ENCODE measurements at places on chromosomes 7 and 10. TPM values are rescaled to one million over a fixed set of nuclear protein-coding genes. Genes with fewer than 3 reads are reported as not detected.
A peak's percentile ranks its signal among the peaks of the same experiment; 100 is the strongest.

Gene SFMBT2
- total RNA-seq = 0.07 TPM

Gene NFKB2
- total RNA-seq = 30.8 TPM

Gene GNAT3
- total RNA-seq = not detected

Gene TLX1
- total RNA-seq = not detected

Gene MRPL32
- total RNA-seq = 45.5 TPM

Gene GRID1
- total RNA-seq = not detected

Gene SP8
- total RNA-seq = not detected

Gene SEPTIN14
- not detected for total RNA-seq

Gene LAMB1
- total RNA-seq = 236 TPM

Gene BAMBI
- total RNA-seq = 3.3 TPM

DNA sequence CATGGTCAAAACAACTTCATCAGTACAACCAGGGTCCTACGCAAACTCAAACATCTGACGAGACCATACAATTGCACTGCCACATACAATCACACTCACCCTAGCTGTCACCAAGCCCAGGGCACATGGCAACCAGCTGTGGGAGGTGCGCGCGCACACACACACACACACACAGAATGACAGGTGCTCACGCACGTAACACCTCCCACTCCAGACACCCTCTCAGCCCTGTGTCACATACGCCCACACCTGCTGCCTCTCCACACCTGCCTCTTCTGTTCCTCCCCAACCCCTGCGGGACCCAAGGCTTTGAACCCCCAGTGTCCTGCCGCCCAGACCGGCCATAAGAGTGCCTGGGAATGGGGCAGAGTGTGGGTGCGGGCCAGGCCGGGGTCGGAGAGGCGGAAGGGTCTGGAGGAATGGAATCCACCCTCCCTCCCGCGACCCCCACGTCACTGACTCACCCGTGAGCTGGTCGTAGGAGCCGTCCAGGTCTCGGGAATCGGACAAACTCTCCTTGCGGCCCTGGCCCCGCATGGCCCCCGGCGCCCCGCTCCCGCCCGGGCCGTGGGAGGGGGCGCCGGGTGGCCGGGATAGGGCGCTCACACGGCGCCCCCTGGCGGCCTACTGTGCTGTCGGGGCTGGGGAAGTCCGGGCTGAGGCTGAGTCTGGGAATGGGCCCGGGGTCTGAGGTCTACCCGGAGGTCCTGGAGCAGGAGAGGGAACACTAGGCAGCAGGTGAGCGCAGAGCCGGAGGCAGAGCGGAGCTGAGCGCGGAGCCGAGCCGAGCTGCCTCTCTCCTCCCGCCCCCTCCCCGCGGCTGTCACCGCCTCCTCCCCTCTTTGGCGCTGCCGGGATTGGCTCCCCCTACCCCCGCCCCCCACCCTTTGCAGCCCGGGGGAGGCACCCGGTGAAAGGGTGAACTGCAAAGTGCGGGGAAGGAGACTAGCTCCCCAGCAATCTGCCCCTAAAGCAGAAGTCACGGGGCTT is at the start of gene KCNIP2:
TSS of gene KCNIP2 (minus strand) at position 769 of the 990 bp plus-strand sequence. CDS start at position 537, 232 bp downstream.
- H3K36me3 ChIP-seq = no peaks in the 10 kb centered on the region
- H3K4me3 ChIP-seq = no peak within 1 kb of the TSS
- H3K27me3 ChIP-seq = no peaks in the 10 kb centered on the region
- no peak within 1 kb of the TSS for H3K27ac ChIP-seq

GRCh38 chr10:102645388-102645740 is 1.1 kb downstream of the TRIM8 start:
- H3K4me3 ChIP-seq = peak overlapping the region; percentile 70
- no peaks in the 10 kb centered on the region for H3K27me3 ChIP-seq
- peaks cover 14% of the 10 kb centered on the region for H3K4me1 ChIP-seq
- H3K27ac ChIP-seq = peak overlapping the region; percentile 83
- H3K36me3 ChIP-seq = no peaks in the 10 kb centered on the region

DNA sequence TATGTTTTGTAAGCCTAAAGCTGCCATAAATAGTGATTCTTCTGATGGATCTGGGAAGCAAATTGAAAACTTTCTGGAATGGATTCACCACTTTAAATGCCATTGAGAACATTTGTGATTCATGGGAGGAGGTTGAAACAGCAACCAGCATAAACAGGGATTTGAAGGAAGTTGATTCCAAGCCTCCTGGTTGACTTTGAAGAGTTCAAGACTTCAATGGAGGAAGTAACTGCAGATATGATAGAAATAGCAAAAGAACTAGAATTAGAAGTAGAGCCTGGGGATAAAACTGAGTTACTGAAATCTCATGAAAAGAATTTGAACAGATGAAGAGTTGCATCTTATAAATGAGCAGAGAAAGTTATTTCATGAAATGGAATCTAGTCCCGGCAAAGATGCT is 99.2 kb downstream of the LRRC4 start:
- no peak overlapping the region for H3K27ac ChIP-seq
- DNase-seq = no peak
- H3K4me3 ChIP-seq = no peak overlapping the region
- no peaks in the 10 kb centered on the region for H3K27me3 ChIP-seq

DNA sequence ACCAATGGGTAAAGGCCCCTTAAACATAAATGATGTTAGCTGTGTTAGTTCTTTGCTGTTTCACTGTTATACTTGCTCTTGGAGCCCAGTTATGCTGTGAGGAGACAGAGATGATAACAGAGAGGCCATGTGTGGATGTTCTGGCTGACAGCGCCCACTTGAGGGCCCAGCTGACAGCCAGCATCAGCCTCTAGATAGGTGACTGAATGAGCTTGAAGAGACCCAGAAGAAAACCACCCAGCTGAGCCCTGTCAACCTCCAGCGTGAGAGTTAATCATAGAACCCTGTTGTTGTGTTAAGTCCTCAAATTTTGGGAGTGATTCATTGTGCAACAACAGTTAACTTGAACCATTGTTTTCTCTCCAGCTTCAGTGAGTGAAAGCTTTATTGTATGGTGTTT is 91.7 kb downstream of the GLRX3 start:
- H3K4me1 ChIP-seq = no peaks in the 10 kb centered on the region
- H3K4me3 ChIP-seq = no peak overlapping the region
- H3K27me3 ChIP-seq = no peaks in the 10 kb centered on the region
- no peak for DNase-seq
- no peaks in the 10 kb centered on the region for H3K36me3 ChIP-seq
- no peak overlapping the region for H3K27ac ChIP-seq

DNA sequence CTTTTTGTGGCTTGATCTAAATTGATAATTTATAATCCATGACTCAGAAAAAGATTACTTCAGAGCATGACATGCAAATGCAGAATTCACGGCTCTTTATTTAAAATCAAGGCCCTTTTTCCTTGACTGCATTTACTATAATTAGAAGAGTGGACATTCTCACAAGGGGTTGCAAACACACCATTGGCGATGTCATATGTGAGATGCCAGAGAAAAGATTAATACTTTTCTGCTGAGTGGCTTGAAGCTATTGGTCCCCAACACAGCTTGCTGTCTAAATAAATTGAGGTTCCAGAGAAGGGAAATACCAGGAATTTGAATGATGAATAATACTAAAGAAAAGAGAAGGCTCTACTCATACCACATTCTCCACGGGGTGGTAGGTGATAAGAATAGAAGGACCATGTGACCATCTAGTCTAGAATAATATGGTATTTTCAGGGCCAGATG is 78.7 kb upstream of the ARID5B start:
- no peaks in the 10 kb centered on the region for H3K36me3 ChIP-seq
- H3K27ac ChIP-seq = no peak overlapping the region
- H3K4me3 ChIP-seq = no peak overlapping the region
- no peak for DNase-seq

DNA sequence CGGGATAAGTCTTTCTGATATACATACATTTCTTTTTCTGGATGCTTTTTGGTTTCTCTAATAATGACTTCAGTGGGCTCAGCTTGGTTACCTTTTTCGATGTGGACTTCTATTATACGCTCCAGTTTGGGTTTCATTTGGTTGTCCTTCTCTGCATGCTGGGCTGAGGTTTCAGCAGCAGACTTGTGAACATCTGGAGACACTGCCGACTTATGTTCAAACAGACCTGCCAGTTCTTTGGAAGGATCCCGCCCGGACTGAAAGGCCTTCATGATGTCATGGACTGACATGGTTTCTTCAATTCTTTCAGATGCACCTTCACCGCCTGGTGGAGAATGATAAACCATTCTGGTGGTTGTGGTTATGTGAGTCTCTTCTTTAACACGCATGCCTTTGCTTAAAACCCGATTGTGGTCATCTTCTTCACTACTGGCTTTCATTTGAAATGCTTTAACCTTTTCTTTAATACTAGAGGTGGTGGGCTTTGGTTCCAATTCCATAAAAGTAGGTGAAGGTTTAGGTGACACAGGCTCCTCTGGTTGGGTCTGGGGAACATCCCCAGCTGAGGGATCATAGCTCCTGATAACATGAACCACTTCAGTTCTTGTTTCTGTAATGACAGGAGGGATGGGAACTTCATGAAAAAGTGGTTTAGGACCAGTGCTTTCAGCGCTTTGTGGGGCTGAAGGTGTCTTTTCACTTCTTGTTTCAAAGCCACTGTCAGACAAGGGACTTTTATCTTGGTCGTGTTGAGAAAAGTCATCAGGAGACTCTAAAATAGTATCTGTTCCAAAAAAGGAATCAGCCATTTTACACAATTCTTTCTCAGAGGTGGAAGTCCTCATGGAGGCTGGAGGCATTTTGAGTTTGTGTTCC is 167.7 kb upstream of the CCDC6 start:
- no peak overlapping the region for H3K4me3 ChIP-seq
- H3K4me1 ChIP-seq = no peaks in the 10 kb centered on the region
- H3K27ac ChIP-seq = no peak overlapping the region

DNA sequence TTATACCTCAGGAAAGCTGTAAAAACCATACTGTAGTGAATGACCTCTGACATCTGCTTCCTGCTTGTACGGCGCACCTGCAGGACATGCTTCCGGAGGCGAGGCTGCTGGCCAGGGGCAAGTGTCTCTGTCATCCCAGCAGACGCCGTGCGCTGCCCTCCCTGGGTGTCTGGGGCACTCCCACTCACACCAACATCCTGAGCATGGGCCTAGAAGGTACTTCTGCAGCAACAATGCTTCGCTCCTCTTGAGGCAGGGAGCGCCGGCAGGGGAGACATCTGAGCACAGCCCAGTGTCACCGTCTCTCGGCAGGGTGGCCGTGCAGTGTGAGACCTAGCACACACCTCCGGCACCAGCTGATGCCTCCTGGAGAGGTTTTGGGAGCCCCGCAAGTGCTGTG is 269.2 kb downstream of the MAD1L1 start:
- H3K36me3 ChIP-seq = 0 out of 2 replicates have a peak, but pooled peaks cover 6% of the 10 kb centered on the region
- no peaks in the 10 kb centered on the region for H3K4me1 ChIP-seq
- H3K4me3 ChIP-seq = no peak overlapping the region
- H3K27ac ChIP-seq = no peak overlapping the region
- DNase-seq = no peak

DNA sequence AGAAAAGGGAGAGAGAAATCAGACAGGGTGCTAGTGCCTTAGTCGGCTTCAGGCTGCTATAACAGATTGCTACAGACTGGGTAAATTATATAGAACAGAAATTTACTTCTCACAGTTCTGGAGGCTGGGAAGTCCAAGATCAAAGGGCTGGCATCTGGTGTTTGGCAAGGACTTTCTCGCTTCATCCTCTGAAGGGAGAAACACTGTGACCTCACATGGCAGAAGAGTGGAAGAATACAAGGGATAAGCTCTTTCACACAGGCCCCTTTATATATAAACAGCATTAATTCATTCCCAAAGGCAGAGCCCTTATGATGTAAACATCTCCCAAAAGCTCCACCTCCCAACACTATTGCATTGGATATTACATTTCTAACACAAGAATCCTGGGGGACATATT is 235.5 kb upstream of the INHBA start:
- H3K4me3 ChIP-seq = no peak overlapping the region
- no peaks in the 10 kb centered on the region for H3K4me1 ChIP-seq
- DNase-seq = no peak
- H3K27ac ChIP-seq = no peak overlapping the region
- peaks cover 10% of the 10 kb centered on the region for H3K27me3 ChIP-seq
- no peaks in the 10 kb centered on the region for H3K36me3 ChIP-seq

DNA sequence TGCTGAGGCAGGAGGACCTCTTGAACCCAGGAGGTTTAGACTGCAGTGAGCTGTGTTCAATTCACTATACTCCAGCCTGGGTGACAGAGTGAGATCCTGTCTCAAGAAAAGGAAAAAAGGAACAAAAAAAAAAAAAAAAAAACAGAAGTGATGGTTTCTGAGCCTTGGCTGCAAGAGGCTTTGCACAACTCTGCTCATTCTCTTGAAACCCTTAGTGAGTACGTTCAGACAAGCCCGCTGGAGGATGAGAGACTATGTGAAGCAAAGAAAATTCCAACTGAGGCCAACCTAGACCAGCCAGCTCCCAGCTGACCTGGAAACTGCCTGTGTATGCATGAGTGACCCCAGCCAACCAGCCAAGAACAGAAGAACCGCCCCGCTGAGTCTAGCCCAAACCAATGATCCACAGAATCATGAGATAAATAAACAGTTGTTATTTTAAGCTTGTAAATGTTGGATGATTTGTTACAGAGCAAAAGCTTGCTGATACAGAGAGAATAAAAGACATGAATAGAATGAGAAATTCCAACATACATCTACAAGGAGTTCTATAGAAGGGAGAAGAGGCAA is 50.6 kb upstream of the FZD9 start:
- H3K27me3 ChIP-seq = peaks cover 16% of the 10 kb centered on the region
- DNase-seq = no peak
- H3K4me1 ChIP-seq = no peaks in the 10 kb centered on the region
- H3K36me3 ChIP-seq = no peaks in the 10 kb centered on the region

DNA sequence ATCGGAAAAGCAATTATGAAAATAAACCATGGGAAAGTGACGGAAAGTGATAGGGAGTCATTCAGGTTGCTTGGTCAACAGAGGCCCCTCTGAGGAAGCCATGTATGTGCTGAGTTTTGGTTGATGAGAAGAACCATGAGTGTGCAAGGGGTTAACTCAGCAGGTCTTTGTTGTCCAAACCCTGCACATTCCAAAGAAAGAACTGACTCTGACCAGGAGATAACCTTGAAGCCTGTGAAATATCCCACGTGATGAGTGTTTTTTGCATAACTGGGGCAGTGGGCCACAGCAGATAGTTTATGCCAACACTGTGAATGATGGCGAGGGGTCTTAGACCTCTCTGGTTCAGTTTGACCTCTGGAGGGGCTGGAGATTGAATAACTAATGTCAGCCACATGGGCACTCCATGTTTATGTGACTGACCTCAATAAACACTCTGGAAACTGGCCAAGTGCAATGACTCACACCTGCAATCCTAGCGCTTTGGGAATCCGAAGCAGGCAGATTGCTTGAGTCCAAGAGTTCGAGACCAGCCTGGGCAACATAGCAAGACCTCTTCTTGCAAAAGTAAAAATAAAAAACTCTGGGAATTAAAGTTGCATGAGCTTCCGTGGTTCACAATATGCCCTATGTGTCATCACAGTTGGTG is 154.0 kb upstream of the FOXK1 start:
- H3K27ac ChIP-seq = no peak overlapping the region
- H3K36me3 ChIP-seq = no peaks in the 10 kb centered on the region
- DNase-seq = no peak
- H3K27me3 ChIP-seq = peaks cover 71% of the 10 kb centered on the region
- no peak overlapping the region for H3K4me3 ChIP-seq

- H3K4me3 ChIP-seq = no peak overlapping the region
- H3K27ac ChIP-seq = no peak overlapping the region
- H3K27me3 ChIP-seq = peaks cover 5% of the 10 kb centered on the region
Measured at GRCh38 chr10:28375399-28376354, 72.8 kb upstream of the MPP7 start.

Measured in PC-9 (cell line).